Cardiac septum (tissue), 1 donor: ENCODE measurements at places on chromosomes 6 and 20.

DNA sequence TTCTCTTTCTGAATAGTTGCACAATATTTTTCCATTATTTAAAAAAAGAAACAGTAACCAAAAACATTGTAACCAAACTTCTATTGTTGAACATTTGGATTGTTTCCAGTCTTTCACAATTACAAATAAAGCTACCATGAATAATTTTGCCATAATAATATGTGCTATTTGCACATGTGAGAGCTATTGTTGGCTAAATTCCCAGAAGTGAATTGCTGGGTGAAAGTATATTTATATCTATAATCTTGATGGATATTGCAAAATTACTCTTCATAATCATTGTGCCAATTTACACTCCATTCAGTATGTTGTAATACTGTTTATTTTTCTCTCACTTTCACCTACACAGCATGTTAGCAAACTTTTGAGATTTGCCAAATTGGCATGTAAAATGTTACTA, 36.6 kb upstream of the SLC22A16 start:
- no peak for DNase-seq

DNA sequence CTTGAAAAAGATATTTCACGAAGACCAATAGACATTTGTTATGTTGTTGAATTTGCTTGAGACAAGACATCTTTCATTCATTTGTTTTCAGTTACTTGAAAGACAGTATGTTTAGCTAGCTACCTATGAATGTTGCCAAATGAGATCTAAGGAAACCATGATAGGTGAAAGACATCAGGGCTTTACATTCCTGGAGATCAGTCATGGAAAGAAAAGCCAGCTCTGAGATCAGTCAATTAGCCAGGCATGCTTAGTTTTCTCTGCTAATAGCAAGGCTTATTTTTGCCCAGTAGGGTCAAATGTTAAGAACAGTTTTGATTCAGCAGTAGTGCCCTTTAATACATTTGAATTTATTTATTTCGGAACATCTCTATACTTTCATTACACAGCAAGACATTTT, 116.5 kb upstream of the EDN1 start:
- DNase-seq = no peak

DNA sequence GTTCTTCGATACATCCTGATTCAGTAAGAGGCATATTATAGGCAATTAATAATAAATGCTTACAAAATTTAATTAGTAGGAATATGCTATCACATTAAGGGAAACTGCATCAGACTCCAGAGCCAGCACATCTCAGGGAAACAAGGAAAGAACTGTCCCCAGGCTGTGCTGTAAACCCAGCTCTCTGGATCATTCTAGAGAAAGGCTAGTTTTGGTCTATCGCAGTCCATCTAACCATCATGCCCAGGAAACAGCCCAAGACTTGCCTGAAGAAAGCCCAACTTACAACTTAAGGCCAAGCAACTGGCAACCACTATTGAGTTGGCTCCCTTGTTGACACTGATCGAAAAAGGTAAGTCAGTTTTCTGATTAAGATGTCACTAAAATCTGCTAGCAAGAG, 11.3 kb downstream of the MAP3K5 start:
- DNase-seq = no peak

- DNase-seq = no peak
Observed at GRCh38 chr6:155093430-155093829, 98.3 kb downstream of the TIAM2 start.

DNA sequence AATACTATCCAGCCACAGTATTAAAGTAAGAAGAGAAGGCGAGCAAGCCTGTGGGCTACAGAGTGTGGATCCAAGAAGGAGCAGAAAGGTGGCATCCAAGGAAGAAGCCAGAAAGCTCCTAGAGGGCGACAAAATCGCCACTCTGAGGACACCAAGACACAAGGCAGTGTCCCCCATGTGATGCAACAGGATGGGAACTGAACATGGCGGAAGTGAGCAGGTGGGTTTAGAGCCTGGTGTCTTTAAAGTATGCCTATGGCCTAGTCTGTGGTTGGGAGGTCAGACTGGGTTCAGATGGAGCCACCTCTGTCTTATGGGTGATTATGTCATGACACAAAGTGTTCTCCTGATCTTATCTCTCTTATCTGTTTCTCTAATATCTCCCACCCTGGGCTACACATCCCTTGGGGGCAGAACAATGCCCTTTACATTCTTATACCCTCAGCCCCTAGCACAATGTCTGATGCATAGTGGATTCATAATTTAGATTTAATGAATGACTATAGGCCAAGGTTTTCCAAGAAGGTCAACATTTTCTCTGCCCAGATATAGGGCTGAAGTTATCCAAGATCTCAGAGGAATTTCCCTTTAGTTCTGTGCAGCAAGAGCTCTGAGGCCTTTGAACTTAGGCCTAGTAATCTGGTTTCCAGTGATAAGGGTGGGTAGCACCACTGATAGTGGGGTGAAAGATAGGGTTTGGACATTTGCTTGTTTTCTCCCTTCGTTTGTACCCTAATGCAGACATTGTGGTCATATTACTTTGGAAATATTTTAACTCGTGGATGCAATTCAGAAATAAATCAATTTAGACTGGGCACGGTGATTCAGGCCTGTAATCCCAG, 167.3 kb upstream of the AKIRIN2 start:
- no peak for DNase-seq

DNA sequence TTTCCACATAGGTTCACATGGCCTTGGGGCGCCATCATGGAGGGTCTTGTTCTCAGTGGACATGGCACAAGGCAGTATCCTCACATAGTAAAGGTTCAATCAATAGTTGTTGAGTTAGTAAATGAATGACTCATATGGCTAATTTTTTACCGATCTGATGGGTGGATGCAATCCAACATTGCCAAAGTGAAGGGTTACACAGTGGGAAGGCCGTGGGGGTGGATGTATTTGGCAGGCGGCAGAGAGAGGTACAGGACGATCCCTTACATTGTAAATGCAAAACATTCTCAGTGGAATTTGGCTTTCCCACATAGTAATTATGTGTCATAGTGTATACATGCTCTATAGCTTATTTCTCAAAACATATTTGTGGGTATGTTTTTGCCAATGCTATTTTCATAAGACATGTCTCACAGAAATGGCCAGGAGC, 21.0 kb upstream of the PDE7B start:
- DNase-seq = no peak

- no peak for DNase-seq
Observed at GRCh38 chr6:147438758-147439528, 69.5 kb upstream of the SAMD5 start.

GRCh38 chr6:8181951-8182845, 79.8 kb upstream of the EEF1E1 start:
- no peak for DNase-seq

- no peak for DNase-seq
Observed at GRCh38 chr6:144377586-144378210, 92.6 kb downstream of the UTRN start.

DNA sequence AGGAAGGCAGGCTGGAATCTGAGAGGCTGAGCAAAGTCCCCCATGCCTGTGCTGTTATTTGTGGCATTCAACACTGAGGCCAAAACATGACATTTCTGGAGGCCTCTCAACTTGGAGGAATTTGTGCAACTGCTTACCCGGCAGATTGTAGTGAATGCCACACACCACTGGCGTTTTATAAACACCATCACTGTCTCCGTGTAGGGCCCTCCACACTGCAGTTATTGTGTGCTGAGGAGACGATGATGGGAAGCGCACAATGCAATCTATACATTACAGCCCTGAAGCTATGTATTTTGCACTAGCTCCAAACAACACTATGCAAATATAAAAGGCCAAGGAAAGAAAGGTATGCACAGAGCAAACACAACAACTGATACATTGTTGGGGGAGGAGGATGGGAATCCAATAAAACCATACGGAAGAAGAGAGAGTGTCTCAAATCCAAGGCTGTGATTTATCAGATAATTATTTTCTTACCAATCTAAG, 106.5 kb downstream of the SMLR1 start:
- no peak for DNase-seq

DNA sequence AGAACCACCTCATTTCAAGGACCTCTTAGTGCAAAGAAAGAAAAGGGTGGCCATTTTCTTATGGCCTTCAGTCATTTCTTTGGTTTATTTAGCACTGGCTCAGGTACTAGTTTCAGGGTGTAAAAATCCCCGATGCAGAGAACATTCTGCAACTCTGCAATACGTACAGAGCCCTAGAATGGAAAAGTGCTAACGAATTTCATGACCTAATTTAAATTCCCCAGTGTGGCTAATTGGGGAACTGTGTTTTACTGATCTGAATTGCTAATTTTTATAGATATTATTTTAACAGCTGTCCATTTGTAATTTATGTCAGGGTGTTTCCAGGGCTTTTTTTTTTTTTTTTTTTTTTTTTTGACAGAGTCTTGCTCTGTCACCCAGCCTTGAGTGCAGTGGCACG, 160.7 kb downstream of the UST start:
- DNase-seq = no peak

GRCh38 chr20:15739035-15739434, 834.2 kb downstream of the KIF16B start:
- no peak for DNase-seq

- DNase-seq = no peak
Observed at GRCh38 chr6:142474531-142475289, 172.9 kb downstream of the ADGRG6 start.

- DNase-seq = no peak
Observed at GRCh38 chr6:35677456-35677855, 11.3 kb downstream of the FKBP5 start.

DNA sequence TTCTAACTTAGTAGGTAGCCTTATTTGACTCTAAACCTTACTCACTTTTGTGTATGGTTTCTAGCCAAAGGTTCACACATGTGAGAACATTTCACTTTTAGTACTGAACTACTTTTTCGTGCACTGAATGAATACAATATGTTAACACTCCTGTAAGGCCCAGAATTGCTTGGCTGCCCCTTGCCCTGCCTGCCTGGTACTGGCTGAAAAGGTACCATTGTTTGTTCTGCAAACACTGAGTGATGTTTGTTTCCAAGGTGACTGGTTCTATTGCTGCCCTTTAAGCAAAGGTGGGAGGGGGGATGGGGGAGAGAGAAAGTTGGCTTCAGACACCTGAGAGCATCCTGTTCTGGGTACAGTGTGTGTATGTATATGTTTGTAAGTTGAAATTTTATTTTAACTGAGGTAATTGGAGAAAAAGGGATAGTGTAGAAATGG, 31.2 kb downstream of the RREB1 start:
- DNase-seq = no peak

GRCh38 chr6:149419696-149420404, 19.8 kb downstream of the SUMO4 start:
- DNase-seq = no peak

DNA sequence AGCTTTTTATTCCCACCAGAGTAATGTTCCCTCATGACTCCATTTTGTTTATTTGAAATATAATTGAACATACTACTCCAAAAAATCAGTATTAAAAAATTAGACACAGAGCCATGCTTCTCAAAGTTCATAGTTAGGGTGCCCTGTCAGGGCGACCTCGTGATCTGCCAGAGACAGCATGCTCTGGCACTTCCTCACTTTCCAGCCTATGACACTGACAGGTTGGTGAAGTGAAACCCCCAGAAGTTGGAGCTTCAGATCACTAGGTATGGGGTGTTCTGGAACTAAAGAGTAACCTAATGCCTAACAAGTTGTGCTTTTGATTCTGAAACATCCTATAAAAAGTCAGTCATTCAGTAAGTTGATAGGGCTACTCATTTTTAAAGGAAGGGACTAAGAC, 93.0 kb downstream of the TBC1D7 start:
- DNase-seq = no peak

GRCh38 chr6:28865401-28866204, 58.2 kb downstream of the TRIM27 start:
- DNase-seq = no peak

DNA sequence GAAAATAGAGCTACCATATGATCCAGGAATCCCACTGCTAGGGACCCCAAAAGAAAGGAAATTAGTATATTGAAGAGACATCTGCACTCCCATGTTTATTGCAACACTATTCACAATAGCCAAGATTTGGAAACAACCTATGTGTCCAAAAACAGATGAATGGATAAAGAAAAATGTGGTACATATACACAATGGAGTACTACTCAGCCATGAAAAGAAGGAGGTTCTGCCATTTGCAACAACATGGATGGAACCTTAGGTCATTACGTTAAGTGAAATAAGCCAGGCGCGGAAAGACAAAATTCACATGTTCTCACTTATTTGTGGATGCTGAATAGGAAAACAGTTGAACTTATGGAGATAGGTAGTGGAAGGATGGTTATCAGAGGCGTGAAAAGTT, 137.3 kb downstream of the ADAT2 start:
- DNase-seq = no peak

GRCh38 chr6:111824608-111825337, 48.5 kb downstream of the FYN start:
- no peak for DNase-seq

- DNase-seq = peak; percentile 80
Observed at GRCh38 chr6:2353412-2354137, 108.2 kb upstream of the GMDS start.

DNA sequence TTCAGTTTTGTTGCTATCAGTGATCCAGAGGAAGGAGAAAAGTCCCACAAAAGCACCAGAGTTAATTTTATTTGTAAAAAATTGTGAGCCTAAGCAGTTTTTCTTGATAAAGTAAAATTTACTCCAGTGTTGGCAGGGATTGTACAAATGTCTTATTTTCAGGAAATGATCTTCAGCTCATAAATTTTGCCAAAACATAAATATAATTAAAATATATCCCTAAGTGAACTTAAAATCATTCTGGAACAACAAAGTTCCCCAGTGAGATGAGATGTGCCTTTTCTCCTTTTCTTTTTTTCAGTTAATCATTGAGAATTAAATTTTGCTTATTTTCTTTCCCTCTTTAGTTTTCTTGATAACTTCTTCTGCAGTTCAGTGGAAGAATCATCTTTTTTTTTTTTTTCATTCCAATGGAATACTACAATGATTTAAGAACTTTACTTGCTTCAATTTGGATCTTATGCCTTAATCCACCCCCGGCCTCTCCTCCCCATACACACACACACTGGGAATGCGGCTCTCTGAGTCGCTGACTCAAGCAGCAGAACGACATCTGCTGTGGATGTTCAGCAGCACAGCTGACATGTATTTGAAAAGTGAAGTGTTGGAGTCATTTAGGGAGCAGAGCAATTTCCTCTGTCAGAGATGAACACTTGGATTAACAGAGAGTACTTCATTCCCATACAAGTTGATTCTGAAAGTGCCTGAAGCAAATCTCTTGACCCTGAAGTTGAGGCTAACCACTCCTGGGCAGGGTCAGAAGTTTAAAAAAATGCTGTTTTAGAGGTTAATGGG, 27.7 kb upstream of the LAMA4 start:
- DNase-seq = no peak

- no peak for DNase-seq
Observed at GRCh38 chr6:12170351-12171092, 119.6 kb upstream of the EDN1 start.
